ENCODE measurements at places on chromosomes 3 and 15.

- DNase-seq, result no peak
Observed at GRCh38 chr3:176623468-176624150, 573.7 kb downstream of the TBL1XR1 start.

DNA sequence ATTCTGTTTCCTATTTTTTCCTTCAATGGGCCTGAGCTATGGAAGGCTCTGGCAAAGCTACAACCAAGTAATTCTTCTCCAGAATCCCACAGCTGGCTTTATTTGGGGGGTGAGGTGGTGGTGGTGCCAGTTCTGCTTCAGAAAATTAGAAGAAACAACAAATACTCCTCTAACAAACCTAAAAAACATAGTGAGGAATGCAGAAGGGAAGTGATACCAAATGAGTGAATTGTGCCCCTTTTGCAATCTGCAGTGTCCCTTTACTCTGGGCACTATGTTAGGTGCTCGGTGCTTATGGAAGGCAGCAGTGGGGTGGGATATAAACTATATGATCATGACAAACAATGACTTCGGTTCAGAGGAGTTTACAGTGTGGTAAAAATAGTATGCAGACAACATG, 90.4 kb upstream of the ROPN1 start:
- no peak for DNase-seq

DNA sequence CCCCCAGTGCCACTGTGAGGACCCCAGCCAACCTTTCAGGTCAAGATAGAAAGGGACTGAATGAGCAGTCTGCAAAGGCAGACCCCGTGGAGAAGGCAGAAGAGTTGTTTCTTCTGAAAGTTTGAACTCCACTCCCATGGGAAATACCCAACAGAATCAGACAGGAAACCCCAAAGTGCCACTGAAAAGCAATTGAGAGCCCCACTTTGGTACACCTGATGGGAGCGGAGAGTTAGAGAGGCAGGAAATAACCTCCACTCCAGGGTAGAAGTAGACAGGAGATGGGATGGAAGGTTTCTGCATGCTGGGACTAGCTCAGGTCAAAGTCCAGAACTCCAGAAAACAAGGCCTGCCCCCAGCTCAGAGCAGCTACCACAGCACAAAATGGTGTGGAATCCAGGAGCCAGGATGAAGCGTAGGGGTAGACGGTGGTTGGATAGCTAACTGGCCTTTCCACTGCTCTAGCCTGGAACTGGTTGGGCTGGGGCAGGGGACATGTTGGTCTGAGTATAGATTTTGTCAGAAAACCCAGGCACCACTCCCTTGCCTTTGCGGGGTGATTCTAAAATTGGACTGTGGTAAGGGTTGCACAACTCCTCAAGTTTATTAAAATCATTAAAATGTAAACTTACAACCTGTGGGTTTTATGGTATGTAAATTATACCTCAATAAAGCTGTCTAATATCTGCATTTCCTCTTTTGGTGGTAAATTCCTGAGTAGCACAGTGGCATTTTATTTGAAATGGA, 1.9 kb upstream of the RAB43 start:
- DNase-seq, result peak; percentile 63

GRCh38 chr3:155228676-155229075, 64.8 kb downstream of the STRIT1 start:
- no peak for DNase-seq

DNA sequence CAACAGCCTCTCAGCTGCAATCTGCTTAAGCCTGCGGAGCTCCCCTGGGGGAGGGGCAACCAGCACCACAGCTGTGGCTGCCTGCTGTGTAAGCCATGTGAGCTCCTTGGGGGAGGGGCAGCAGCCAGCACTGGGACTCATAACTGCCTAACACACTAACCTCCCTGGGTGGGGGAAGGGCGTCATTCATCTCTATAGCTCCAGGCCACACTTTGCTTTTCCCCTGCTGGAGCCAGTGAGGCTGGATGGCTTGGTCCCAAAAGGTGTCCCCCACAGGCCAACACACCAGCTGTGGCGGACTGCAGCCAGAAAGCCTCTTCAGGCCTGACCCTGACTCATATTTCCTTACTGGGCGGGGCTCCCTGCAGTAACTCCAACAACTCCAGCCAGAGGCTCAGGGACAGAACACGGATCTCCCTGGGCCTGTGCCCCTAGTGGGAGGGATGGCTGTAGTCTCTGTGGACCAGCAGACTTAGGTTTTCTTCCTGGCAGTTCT, 129.8 kb downstream of the PPM1L start:
- DNase-seq, result peak; percentile 8

GRCh38 chr3:37969596-37970100, 20.9 kb upstream of the VILL start:
- DNase-seq, result peak; percentile 68

GRCh38 chr3:154469585-154469984, 39.6 kb upstream of the GPR149 start:
- DNase-seq, result no peak

DNA sequence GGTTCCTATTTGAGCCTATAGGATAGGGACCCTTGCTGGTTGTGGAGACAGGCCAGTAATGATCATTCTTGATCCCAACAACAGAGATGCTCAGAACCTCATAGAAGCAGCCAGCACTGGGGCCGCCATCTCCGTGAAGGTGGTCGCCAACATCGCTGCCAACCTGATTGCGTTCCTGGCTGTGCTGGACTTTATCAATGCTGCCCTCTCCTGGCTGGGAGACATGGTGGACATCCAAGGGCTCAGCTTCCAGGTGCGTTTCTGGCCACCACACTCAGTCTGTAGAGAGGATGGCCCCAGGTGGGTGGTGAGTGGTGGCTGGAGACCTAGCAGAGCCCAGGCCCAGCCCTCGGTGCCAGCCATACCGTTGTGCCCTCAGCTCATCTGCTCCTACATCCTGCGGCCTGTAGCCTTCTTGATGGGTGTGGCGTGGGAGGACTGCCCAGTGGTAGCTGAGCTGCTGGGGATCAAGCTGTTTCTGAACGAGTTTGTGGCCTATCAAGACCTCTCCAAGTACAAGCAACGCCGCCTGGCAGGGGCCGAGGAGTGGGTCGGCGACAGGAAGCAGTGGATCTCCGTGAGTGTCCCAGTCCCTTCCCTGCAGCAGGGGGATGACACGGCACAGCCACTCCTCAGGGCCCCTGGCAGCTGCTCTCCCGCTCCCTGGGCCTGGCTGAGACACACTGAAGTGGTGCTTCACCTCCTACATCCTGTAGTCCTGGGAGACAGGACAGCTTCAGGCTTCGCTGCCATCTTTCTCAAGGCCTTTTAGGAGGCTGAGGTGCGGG, 46.5 kb upstream of the PDE8A start:
- DNase-seq, result no peak

DNA sequence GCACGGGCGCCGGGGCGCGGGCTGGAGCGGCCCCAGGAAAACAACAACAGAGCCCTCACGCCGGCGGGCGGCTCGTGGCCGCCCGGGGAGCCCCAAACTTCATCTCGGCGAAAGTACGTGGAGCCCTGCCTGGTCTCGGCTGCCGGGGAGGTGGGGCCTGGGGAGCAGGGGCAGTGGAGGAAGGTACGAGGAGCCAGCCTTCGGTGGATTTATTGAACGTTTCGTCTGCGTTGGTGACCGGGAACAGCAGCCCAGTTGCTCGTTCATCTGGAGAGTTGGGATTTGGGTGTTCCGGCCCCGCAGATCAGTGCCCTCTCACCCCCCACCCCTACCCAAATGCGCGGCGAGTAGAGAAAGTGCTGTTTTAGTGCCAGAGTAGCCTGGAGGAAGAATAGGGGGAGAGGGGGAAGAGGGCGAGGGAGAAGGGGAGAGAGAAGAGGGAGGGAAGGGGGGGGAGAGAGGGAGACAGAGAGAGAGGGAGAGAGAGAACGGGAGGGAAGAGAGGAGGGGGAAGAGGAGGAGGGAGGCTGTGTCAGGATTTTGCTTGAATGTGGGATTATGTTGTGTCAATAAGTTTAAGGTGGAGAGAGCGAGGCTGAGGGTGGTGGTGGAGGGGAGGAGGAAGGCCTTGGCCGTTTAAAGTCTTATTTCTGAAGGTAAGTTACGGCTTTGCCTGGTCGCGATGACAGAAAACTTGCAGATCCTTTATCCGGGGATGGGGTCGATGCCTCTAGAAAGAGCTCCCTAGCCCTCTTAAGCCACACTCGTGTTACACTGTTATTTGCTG, 970 bp downstream of the BBX start:
- DNase-seq, result peak; percentile 62

DNA sequence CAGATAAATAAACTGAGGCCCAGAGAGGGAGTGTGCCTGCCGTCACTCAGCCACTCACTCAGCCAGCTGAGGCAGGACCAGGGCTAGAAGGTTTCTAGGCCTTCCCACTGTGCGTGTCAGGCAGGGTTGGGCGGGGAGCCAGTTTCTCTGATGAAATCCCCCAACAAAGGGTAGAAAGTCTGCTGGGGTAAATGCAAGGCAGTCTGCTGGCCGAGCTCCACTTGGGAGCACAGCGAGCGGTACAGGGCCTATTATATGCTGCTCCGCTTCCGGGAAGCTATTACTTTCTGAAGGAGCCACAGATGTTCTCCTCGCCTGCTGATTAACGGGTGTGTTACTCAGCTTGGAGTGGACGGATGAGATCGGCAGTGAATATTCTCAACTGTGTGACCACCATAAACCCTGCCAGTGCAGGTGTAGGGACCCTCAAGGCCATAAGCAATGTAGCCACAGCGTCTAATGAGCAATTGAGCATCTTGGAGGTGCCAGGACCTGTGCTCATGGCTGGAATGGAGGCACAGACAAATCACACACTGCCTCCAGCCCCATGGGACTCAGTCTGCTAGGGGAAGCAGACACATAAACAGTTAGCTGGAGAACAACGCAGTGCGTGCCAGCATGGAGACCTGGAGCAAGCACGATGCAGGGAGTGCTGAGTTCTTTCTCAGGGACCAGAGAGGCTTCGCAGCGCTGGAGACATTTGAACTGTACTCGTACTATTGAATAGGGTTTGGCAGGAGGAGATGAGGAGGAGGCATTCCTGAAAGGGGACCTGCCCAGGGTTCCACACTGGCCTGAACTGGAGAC, 42.1 kb downstream of the CORO2B start:
- DNase-seq, result no peak

DNA sequence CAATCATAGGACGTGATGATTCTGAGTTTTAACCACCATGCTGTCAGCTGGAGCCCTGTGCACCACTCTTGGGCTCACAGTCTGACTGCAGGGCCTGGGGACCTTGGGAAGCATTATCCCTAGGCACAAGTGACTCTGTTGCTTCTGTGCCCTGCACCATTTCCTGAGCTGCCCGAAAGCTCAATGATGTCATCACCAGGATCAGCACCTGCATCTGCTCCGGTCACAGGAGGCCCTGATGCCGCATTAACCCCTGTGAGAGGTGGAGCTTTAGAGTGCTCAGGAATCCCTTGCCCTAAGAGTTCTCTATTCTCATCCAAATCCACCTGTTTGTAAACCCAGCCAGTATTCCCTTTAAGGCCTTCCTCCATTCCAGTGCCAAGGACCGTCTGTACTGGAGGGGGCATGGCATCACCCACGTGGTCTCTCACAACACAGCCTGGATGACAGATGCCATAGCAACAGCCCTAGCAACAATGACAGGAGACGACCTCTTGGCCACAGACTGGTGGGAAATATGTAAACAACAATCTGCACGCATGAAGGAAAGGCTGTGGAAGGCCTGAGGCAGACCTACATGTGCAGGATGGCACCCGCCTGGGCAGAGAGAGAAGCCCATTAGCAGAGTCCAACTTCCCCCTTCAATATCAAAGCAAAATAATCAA, 37.9 kb downstream of the NTRK3 start:
- no peak for DNase-seq

DNA sequence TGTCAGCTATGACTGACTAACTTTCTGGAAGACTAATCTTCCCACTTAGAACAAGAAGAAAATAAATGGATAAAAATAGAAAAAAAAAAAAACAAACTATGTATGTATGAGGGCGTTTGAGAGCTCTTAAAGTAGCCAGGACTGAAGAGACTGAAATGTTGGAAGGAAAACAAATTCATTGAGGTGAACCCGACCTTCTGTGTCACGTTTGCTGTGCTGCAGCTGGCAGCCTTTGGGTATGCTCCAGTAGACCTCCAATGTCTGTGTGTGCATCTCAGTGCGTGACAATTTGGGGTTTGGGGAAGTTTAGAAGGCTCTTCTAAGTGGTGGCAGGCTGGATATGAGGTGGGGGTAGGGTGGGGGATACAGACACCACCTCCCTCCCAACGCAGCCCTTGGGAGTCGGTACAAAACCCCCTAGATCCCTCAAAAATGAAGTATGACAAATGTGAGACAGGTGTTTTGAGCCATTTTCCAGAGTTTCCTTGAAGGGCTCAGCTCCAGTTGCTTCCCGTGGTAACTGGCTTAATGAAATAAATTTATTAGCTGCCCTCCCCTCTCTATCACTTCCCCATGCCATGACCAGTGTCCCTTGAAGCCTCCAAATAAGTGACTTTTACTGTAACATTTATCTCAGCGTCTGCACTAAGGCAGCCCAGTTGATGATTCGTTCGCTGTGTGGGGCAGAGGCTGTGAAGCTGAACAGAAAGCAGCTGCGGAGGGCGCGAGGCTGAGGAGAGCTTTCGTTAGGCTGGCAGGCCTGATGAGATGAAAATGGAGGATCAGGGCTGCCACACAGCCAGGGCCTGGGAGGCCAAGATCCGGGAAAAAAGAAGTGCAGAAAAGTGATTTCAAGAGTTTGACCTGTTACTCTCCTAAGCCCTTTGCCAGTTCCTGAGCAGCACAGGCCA, 34.9 kb upstream of the GABRB3 start:
- no peak for DNase-seq

GRCh38 chr15:31489801-31490646, 163.4 kb downstream of the KLF13 start:
- peak; percentile 87 for DNase-seq

DNA sequence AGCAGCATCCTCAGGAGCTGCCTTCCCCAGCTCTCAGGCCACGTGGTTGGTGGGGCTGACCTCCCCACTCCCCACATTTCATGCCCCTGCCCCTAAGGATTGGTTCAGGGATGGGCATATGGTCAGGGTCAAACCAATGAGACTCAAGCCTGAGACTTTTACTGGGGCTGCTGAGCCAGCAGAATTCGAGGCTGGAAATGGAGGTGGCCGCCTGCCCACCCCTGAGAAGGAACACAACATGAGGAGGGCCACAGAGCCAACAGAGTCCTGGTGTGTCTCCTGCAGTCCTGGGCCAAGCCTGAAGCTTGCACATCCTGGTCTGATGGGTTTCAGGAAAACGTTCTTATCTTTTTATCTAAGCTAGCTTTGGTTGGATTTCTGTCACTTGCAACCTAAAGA, 5.9 kb downstream of the EHD4 start:
- DNase-seq, result no peak

DNA sequence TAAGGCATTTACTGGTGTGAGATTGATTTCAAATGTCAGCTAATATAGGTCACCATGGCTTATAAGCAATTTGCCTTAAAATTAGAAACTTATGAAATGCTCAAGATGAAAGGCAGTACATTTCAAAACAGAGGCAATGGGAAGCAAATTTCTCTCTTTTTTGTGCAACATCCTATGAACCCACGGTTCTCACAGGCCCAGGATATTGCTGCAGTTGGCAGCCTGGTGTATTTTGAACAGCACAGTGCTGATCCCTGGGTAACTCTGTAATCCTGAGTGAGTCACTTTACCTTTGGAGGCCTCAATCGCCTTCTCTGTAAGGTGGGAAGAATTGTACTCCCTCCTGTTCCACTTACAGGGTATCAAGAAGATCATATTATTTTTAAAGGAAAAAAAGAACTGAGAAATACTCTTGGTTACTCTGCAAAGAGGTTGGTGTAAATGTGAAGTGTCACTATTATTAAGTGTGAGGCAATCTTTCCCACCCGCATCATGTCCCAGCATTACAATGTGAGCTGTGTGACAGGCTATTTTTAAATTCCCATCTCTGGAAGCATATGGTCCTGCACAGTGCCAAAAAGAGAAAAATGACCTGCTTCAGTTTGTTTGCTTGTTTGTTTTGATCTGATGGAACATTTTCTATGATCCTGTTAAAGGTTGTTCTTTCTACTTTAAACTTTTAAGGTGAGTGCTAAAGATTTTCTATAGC, 190.1 kb upstream of the LPP start:
- peak; percentile 14 for DNase-seq

GRCh38 chr3:116445311-116445841, at the start of gene LSAMP:
Gene LSAMP, minus strand, starts transcription at chr3:116445487.
- no peak for DNase-seq

Data from hematopoietic multipotent progenitor cell treated with erythropoietin and hydrocortisone succinate and interleukin-3 and kit ligand, for 6 days (in vitro differentiated cells).